Cortex of kidney (tissue), 1 donor: ENCODE measurements at places on chromosomes 11 and 22.

DNA sequence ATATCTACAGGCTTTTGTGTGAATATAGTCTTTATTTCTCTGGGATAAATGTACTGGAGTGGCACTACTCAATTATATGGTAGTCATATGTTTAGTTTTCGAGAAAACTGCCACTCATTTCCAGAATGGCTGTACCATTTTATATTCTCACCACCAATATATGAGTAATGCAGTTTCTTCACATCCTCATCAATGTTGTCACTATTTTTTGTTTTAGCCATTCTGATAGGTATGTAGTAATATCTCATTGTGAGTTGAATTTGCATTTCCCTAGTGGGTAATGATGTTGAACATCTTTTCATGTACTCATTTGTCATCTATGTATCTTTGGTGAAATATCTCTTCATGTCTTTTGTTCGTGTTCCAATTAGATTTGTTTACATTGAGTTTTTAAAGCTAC is 18.0 kb downstream of the ACRV1 start:
- DNase-seq = no peak

- DNase-seq = no peak
These were observed 2.1 kb downstream of the PAMR1 start for GRCh38 chr11:35523331-35523768.

- DNase-seq = no peak
These were observed at the start of gene ZFTA for GRCh38 chr11:63768237-63769041. Gene ZFTA (minus strand): TSS chr11:63768775. CDS start chr11:63768622, 153 bp downstream.

- no peak for DNase-seq
These were observed 18.8 kb upstream of the PRR5 start for GRCh38 chr22:44683237-44683636.

- no peak for DNase-seq
These were observed 27.1 kb downstream of the SDHD start for GRCh38 chr11:112113539-112114457.

DNA sequence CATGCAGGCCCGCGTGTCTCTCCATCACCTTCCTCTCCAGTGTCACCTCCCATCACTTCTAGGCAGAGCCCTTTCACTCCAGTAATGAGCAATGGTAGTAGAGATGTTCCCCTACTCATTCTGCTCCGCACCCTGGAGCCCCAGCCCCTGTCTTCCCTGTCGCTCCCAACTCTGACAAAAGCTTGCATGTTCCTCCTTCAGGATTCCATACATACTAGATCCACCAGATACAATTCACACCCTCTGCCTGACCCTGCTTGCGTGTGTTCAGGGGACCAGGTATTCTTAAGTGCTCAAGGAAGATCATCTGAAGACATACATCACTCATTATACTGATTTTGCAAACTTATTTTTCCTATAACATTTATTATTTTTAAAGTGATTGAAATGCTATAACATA is 222.7 kb downstream of the SNX19 start:
- DNase-seq = no peak

DNA sequence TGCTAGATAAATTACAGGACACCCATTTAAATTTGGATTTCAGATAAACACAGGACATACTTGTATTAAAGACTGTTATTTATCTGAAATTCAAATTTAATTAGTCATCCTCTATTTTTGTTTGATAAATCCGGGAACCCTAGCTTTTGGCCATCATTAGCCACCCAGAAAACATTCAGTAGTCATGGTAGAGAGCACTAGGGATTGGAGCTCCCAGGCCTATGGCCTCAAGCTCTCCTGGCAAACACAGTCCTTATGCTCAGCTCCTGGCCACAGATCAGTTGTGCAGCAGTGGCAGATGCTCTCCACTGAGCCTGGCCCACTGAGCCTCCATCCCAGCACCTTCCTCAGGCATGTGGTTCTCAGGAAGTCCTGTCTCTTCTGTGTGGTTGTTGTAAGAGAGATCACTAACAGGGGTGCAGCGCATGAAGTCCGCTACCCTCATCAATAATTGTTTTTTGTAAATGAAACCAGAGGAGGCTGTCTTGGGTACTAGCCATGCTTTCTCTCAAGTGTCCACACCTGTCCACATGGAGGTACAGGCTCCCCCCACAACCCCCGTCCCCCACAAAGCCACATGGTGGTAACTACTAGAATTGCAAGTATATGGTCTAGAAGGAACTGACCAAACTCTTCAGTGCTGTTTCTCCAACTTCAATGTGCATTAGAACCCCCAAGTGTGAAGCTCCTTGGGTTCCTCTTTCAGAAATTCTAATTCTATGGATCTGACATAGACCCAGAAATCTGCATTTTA is 1.1 kb upstream of the IRAG1 start:
- no peak for DNase-seq

GRCh38 chr11:64028398-64029115 is 7.2 kb upstream of the FLRT1 start:
- DNase-seq = no peak
